Amniotic epithelial cell (primary cell): ENCODE measurements at places on chromosomes 11 and 22.
A peak's percentile ranks its signal among the peaks of the same experiment; 100 is the strongest.

GRCh38 chr11:92528001-92528400, 303.4 kb downstream of the FAT3 start:
- peak; percentile 22 for DNase-seq

- DNase-seq: no peak
Measured at GRCh38 chr22:46029574-46030200, 52.7 kb upstream of the WNT7B start.

- DNase-seq: peak; percentile 47
Measured at GRCh38 chr11:47466701-47467250, 17.8 kb upstream of the RAPSN start.

DNA sequence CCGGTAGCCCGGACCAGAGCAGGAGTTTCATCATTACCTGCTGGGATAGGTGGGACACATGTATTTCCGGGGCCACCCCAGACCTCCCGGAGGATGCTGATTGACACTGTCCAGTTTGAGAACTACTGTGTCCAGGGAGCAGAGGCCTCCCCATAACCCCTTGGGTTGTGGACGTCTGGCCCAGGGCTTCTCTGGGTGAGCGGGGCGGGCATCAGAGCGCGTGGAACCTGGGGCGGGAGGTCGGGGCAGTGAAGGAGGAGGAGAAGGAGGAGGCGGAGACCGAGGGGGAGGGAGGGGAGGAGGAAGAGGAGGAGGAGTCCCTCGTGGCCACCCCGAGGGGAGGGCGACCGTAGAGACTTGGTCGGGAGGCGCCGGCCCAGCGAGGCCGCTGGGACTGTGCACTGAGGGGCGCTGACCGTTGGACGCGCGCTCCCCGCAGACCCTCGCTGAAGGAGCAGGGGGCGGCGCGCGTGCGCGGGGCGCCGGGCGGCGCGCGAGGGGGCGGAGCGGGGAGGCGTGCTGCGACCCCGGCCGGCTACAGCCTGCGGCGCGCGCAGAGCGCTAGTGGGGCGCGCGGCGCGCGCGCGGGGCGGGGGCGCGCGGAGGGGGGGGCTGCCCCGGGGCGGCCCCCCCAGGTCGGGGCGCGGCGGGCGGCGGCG, at the start of gene GRK3:
Gene GRK3, plus strand, starts transcription at position 356 of the 659 bp plus-strand sequence. CDS start 366 bp downstream, outside the sequence.
- DNase-seq: peak; percentile 57

DNA sequence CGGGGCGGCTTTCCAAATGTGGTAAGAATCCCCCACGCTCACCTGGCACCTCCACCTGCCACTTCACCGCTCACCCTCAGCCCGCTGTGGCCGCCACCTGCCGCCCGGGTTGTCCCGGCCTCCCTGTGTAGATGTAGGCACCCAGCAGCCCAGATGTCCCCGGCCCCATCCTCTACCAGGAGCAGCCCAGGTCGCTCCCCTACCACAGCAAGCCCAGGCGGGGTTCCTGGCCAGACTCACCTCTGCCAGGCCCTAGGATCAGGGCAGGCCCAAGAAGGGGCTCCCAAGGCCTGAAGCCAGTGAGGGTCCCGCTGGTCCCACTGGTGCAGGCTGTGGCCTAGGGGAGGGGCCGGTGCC, 27.4 kb downstream of the MOB2 start:
- no peak for DNase-seq

- DNase-seq: no peak
Measured at GRCh38 chr11:69878927-69879728, 59.9 kb upstream of the FGF3 start.

DNA sequence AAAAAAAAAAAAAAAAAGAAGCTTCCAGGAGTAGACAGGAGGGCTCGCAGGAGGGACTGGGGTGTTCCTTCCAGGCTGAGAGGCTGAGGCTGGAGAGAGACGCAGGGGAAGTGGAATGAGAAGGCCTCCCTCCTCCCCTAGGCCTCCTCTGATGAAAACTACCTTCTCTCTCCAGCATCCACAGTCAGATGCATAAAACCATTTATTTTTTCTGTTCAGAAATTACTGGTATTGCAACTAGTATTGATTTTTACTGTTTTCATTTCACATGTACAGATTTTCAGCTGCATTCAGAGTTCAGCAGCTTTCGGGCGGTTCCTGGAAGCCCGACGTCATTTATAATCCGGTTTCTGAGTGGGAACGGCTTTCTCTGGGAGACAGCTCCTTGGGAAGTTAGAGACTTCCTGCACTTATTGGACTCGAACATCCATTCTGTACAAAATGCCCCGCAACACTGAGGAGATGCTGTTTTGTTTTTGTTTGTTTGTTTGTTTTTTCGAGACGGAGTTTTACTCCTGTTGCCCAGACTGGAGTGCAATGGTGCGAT, 6.9 kb upstream of the NFAM1 start:
- no peak for DNase-seq

GRCh38 chr11:59208956-59209355, 3.8 kb downstream of the MPEG1 start:
- peak; percentile 85 for DNase-seq

DNA sequence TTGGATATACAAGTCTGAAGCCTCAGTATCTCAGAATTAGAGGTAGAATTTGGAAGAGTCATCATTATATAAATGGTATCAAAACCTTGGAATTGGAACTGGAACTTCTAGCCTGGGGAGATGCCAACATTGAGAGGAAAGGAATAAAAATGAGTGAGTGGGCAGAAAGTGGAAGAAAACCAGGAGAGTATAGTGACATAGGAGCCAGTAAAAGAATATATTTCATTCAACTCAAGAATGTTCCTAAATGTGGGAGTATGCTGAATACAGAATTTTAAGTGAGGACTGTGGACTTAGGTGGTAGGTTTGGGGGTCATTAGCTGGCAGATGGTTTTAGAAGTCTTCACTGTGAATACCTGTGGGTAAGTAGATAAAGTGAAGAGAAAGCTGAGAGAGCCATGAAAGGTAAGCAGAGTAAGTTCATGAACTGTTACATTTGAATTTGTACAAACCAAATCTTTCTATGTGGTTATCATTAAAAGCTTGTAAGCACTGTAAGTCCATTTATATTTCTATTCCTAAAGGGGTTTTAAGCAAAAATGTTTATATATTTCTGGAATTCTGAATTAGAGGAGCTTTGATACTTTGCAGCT, 60.2 kb downstream of the PDHX start:
- no peak for DNase-seq

DNA sequence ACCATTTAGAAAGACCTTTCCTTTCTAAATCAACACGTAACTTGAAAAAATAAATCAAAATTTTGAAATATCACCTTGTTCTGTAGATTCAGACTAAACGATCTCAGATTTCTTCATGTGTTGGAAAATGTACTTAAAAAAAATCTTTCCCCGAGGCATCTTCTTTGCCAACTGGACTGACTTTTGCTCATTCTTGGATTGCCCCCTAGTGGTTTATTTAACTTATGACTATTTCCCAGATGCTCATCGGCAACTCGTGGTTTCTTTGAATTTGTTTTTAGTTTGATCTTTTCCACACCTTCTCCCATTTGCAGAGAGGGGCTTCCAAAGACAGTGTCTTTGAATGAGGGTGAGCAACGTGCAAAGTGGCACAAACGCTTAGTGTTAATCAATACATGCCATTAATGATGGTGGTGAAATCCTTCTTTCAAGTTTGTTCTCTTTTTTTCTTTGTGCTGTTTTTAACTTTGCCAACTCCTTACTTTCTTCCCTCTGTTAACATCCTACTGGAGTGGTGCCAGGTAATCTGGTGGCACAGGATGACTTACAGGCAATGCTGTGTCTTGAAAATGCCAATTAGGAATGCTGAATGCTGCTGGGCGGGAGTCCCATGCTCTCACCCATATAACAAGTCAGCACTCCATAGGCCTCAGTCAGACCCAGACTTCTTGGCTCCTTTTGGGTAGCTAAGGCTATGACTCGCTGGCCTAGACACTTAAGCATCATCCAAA, 18.3 kb downstream of the PRSS23 start:
- peak; percentile 72 for DNase-seq

- DNase-seq: no peak
Measured at GRCh38 chr11:38416141-38416540, 1818.1 kb upstream of the RAG2 start.

DNA sequence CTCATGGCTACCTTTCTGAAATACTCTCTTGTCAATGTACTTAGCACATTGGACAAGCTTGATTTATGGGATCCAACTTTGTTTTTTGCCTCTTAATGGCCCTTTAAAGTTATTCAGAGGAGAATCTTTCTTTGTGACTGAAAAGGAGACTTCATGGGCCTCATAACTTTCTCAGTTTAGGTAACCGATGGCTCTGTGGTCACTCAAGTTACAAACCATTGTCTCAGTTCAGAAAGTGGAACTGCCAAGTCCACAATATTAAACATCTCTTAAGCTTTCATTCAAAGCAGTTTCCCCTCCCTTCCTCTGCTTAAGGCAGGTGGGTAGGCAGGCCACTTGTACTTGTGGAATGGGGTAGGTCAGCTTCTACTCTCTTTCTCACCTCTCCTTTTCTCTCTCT, 12.3 kb upstream of the ARL14EP start:
- no peak for DNase-seq

- no peak for DNase-seq
Measured at GRCh38 chr11:1219834-1220815, 2.7 kb upstream of the MUC5B start.

GRCh38 chr11:122509091-122509490, 146.4 kb upstream of the UBASH3B start:
- no peak for DNase-seq

- no peak for DNase-seq
Measured at GRCh38 chr11:134543645-134544044, 131.6 kb upstream of the B3GAT1 start.

GRCh38 chr11:3732671-3733436, 61.7 kb upstream of the CHRNA10 start:
- DNase-seq: peak; percentile 55

- peak; percentile 62 for DNase-seq
Measured at GRCh38 chr22:23281406-23282088, 101.2 kb downstream of the BCR start.

DNA sequence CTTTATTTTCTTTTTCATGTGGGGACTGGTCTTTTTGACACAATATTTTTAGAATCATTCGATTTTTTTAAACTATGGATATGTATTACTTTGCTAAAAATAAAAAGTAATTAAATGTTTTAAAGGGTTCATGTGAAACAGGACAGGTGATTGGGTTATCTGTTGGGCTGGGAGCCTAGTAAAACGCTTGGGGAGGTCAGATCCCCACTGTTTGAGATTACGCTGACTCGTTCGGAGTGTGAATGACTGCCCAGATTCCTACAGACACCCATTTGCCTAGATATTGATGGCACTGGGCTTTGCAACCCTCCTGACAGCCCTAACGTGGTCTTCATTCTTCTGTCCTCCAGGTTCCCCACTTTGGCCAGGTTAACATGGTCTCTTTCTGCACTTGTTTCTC, 62.9 kb upstream of the UBASH3B start:
- no peak for DNase-seq

GRCh38 chr11:112884012-112884767, 77.0 kb upstream of the NCAM1 start:
- DNase-seq: peak; percentile 35

DNA sequence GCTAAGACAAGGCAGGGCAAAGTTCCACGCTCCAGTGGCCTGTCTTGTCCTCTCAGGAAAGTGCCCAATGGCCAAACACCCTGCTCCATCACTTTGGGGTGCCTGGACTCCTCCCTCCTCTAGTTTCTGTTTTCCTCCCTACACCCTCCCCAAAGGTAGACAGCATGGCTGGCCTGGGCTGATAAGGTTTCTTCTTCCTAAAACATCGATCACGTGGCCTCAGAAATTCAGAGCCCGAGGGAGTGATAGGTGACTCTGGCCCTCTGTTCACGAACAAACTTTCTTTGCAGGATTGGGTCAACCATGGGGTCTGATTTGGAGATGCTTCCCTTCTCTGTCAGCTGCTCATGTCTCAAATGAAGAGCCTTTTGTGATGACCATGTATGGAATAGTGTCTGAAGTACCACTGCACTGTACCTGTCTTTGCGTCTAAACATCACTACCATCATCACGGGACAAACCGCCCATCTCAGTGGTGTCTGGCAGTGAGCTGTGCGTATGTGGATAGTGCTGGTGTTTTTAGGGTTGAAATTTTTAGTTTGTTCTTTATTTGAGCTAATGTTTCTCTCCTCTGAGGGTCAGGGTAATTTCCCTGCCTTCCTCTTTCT, 6.1 kb downstream of the MICAL2 start:
- no peak for DNase-seq

GRCh38 chr22:29503811-29504372, 23.9 kb downstream of the NEFH start:
- peak; percentile 75 for DNase-seq
